ENCODE measurements at places on chromosomes 1 and 21.

GRCh38 chr1:168974611-168975010 lies 131.9 kb upstream of the ATP1B1 start:
- no peak for DNase-seq

GRCh38 chr21:16502273-16502672 lies 772.5 kb downstream of the USP25 start:
- no peak for DNase-seq

DNA sequence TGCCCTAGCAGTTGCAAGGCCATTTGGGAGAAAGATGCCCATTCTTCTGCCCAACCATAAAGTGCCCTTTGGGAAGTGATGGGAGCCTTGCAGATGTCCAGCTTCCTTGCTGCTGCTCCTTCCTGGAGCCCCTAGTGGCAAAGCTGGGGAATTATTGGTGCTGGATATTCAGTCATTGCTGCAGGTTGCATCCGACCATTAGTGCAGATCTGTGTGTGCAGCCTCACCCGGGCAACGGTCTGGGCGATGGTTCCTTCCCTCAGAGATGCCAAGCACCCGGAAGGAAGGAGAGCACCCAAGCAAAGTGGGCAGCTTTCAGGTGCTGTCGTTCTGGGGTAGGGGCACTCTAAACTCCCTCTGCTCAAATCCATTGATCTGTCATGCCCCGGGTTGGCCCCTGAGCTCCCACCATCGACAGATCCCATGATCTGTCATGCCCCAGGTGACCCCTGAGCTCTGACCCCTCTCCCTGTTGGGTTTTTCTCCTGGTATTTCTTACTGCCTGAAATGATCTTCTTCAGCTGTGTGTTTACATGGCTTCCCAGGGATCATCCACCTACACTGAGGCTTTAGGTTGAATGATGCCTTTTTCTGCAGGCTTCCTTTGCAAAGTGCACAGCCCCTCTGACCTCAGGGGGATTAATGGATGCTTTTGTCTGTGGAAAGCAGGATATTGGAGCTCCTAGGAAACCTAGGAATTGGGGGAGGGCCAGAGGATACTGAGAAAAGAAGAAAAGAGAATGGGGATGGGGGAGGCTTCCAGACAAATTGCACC lies 467.5 kb downstream of the PTPRU start:
- DNase-seq: no peak

DNA sequence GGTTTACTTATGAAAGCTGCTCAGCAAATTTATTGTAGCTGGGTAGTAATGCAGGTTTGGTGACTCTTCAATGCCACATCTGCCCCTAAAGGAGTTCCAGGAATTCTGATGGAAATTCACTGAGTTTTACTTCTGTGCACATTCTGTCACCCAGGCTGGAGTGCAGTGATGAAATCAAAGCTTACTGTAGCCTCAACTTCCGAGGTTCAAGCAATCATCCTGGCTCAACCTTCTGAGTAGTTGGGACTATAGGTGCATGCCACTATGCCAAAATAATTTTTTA lies 150.6 kb upstream of the RUNX1 start:
- DNase-seq: no peak

- DNase-seq: no peak
These were observed 7.6 kb upstream of the ENAH start for GRCh38 chr1:225660544-225660946.

GRCh38 chr21:15441992-15442391 lies 287.8 kb upstream of the USP25 start:
- no peak for DNase-seq

GRCh38 chr21:15592271-15592860 lies 137.4 kb upstream of the USP25 start:
- peak; percentile 24 for DNase-seq

- DNase-seq: peak; percentile 66
These were observed at the start of gene CAPZB for GRCh38 chr1:19485362-19486187. Gene CAPZB (minus strand): TSS chr1:19485539. CDS start chr1:19485438, 101 bp downstream.

GRCh38 chr1:111179968-111180533 lies 20.4 kb downstream of the DENND2D start:
- no peak for DNase-seq
